D341Med (cell line): ENCODE measurements at places on chromosomes 1 and 21.

GRCh38 chr1:203183828-203184227, 2.7 kb downstream of the CHI3L1 start:
- DNase-seq, result no peak

DNA sequence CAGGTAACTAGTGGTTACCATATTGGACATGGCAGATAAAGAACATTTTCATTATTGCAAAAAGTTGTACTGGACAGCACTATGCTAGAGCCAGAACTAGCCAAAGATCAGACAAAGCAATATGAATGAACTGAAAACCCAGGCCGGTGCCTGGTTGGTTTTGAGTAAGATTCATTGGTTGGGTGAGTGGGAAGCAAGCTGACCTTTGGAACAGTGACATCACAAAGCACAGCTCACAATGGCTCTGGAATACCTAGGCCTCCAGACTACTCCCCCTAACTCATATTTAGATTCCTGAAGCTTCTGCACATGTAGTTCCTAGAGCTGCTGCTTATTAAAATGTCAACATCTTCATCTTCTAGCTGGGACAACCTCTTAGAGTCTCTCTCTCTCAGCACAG, at the start of gene TMCO2:
Gene TMCO2 (plus strand): TSS at position 283 of the 400 bp plus-strand sequence. CDS start 57 bp downstream, at position 340.
- DNase-seq, result no peak

DNA sequence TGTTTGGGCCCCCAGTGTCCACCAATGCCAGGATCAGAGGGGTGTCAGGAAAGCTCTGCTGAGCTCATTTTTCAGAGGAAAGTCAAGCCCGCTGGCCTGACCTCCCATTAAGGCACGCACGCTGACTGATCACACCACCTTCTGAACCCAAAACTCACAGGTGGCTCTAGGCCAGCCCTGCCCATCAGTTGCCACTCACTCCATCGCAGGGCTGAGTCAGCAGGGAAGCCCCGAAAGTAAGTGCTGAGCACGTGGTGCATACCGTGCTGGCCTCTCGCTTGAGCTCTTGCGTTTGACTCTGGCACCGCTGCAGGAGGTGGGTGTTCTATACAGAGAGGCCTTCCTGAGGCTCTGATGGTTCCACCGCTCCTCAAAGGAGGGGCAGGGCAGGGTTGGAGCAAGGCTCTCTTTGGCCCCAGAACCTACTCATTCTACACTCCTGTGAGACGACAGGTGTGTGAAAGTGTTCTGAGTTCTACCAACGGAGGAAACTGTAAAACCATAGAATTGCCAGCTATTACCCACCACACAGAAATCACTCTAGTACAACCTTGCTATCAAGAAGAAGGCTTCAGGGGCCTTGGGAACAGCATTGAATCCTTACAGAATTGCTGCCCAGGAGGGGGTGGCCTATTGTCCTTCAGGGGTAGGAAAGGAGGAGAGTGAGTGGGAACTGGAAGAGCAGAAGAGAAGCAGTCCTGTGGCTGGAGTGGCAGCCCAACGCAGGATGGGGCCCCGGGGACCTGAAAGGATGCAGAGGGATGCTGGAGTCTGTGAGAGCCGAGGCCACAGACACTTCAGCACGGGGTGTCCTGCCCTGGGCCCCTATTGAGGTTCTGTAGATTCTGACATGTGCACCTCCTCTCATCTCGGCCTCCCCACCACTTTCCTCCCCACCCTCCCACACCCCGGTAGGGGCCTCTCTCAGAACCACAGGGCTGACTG, 214.7 kb upstream of the EDN2 start:
- no peak for DNase-seq

GRCh38 chr1:238340989-238341388, 450.3 kb upstream of the ZP4 start:
- no peak for DNase-seq

GRCh38 chr1:225866061-225866837, 15.9 kb downstream of the TMEM63A start:
- no peak for DNase-seq

GRCh38 chr1:68213843-68214242, 18.5 kb downstream of the WLS start:
- DNase-seq, result no peak

DNA sequence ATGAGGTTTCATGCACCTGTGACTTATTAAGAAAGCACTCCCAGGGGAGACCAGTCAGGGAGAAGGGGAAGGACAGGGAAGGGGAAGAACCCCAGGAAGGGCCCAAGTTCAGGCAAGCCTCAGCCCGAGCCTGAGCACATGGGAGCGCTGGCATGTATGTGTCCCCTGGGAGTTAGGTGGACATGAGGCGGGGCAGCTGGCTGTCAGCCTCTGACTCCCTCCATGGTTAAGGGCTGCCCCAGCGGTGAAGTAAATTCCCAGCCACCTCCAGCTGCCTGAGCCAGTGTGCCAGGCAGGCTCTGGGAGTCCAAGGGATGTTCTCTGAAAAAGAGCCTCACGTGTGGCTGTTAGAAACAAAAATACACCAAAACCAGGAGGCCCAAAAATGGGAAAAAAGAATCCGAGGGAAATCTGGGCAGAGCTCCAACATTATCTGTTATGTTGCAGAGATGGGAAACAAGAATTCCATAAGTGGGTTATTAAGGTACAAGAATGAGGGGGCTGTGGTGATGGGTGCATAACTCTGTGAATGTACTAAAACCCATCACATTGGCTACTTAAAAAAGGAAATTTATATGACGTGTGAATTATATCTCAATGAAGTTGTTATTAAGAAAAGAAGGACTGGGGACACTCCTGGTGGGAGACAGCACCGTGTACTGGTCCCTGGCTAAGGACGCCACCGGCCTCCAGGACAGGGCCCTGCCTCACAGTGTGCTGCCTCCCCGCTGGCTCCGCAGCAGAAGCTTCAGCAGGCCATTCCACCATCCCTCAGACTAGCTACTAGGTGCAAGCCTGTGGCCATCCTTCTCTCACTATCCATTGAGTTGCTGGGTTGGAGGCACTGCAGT, 18.7 kb downstream of the DMRTB1 start:
- no peak for DNase-seq

DNA sequence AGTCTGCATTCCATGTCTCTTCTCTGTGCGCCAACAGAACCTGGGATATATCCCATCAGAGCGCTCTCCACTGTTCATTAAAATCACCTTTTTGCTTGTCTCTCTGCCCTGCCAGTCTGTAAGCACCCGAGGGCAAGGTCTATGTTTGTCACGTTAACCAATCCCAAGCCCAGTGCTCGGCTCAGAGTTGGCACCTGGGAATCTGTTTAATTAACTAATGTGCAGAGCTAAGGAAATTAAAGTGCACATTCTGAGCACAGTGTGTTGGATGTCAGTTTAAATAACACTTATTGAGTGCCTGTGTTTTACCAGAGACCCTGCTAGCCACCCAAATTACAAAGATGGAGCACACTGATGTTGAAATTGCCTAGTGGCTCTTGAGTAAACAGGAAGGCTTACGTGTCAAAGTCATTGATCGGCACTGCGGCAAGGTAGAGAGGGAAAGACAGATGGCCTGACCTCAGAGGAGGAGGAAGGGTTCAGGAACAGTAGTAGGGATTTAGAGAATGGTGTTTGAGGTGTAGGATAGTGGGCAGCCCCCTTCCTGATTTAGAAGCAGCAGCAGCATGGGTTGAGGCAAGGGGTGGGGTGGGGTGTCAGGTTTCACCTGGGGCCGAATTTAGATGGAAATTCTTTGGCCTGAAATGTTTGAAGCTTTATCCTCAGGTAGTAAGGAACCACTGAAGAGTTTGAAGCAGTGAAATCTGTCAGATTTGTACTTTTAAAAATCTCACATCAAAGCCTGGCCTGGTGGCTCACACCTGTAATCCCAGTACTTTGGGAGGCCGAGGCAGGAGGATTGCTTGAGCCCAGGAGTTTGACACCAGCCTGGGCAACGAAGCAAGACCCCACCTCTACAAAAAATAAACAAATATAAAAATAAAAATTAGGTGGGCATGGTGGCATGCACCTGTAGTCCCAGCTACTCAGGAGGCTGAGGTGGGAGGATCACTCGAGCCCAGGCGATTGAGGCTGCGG, 7.7 kb downstream of the ARMH1 start:
- DNase-seq, result no peak

- peak; percentile 61 for DNase-seq
Observed at GRCh38 chr1:46490656-46491442, 1.2 kb downstream of the DMBX1 start.

DNA sequence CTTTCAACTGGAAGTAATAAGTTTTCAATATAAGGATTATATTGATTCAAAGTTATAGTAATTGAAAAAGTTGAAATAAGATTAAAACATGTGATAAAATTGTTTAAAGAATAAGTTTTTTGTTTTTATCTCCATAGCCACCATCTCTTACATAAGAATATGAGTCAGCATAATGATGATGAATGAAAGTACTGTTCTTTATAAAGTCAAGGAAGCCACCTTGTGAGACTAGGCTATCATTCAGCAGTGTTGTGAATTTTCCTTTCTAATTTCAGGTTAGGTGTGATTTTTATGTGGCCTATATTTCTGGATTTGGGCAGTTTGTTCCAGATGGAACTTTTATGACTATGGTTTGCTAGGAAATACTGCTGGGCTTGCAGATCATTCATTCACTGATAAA, 22.4 kb upstream of the ASB17 start:
- no peak for DNase-seq

DNA sequence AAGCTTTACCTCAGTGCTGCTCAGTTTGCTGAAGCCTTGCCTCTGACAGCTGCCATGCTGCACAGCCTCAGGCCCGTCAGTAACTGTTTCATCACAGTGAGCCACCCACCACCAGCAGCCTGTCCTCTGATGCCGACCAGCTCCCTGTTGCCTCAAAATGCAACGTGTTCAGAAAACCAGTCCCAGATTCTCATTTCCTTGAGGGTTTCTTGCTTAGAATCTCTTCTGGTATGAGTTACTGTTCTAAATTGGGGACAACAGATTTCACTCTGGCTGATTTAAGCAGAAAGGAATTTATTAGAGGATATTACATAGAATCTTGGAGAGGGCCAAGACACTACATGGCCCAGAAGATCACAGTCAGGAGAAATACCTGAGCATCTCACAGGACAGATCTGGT, 11.0 kb downstream of the UBL4B start:
- no peak for DNase-seq

DNA sequence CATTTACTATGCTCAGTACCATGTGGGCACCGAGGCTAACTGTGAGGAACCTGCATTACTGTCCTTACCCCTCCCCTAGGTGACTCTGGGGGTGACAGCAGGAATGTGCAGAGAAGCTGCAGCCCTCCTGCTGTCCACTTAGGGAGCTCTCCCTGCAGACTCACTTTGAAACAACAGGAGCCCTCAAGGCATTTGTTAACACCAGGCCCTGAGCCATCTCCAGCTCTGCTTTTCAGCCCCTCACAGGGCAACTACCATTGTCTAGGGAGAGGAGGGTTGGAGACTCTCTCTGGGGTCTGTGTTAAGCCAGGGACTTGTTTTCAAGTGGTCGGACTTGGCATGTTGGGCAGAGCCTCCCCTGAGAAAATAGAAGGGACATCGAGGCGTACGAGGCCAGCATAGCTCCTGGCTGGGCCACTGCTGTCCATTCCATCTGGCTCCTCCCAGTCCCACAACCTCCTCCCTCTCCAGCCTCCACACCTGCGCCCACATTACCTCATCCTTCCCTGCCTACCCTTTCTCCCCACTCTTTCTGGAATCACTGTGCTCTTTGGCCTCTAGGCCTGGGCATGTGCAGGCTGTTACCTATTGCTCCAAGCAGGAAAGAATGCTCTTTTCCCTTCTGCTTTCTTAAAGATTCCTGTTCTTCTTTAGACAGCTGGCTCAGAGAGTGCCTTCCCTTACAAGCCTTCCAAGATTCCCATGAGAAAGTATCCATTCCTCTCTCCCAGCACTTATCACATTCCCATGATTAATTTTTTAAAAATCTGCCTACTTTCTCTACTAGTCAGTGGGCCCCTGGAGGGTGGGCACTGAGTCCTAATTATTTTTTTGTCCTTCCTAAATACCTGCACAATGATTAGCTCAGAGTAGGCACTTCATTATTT, 102.7 kb upstream of the GCLM start:
- no peak for DNase-seq

DNA sequence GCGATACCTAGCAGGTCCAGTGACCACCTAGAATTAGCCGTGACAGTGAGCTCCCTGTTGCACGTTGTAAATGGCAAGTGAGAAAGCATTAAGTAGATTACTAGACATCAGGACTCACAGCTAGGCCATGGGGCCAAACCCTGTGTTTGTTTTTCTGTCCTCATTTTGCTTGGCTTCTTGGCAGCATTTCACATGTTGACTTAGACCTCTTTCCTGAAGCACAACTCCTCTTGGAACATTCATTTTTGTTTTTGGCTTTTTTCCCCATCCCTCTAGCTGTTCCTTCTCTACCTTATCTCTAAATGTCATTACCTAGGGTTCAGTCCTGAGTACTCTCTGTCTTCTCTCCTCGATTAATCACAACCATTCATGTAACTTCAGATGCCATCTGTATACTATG, 16.9 kb upstream of the PTPN14 start:
- no peak for DNase-seq
